ENCODE measurements at places on chromosomes 11 and 22. TPM values are rescaled to one million over a fixed set of nuclear protein-coding genes. Genes with fewer than 3 reads are reported as not detected.

- no peaks in the 10 kb centered on the region for H3K4me1 ChIP-seq
- no peaks in the 10 kb centered on the region for H3K36me3 ChIP-seq
- no peaks in the 10 kb centered on the region for H3K27me3 ChIP-seq
- no peak overlapping the region for H3K4me3 ChIP-seq
- H3K27ac ChIP-seq = no peak overlapping the region
These were observed 84.3 kb upstream of the LMO1 start for GRCh38 chr11:8347978-8348377.

DNA sequence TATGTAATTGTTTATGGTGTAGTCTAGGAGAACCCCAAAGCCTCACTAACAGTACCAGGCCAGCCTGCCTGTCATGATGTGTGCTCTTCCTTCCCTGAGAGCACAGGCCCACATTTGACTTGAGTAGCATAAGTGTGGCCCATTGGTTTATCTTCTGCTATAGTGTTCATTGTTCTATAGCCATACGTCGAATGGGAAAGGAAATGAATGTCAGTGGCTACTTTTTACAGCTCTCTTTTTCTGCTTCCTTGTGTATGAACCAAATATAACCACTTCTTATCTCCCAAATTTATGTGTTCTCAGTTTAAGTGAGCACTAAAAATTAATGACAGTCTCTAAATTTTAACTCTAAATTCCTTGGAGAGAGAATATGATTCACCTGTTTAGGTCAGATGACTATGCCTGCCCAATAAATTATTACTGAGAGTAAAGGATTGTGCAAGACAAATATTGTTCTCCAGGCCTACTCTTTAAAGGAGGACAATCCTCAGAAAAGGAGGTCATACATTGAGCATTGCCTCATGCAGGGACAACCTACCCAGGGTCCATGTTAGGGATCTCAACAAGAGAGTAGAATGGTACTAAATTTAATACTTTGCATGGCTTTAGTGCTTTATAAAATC is 222.9 kb upstream of the ARHGAP20 start:
- H3K36me3 ChIP-seq = no peaks in the 10 kb centered on the region
- H3K27ac ChIP-seq = no peak overlapping the region
- no peak overlapping the region for H3K4me3 ChIP-seq

- no peak for DNase-seq
- H3K36me3 ChIP-seq = no peaks in the 10 kb centered on the region
- H3K27ac ChIP-seq = no peak overlapping the region
- no peak overlapping the region for H3K4me3 ChIP-seq
- H3K4me1 ChIP-seq = no peaks in the 10 kb centered on the region
These were observed 25.8 kb upstream of the LMO1 start for GRCh38 chr11:8289492-8289918.

The IPO7 gene
- 33.4 TPM for polyA plus RNA-seq

The SLC5A1 gene
- polyA plus RNA-seq = not detected

The RAB38 gene
- 63.8 TPM for polyA plus RNA-seq

Measured in adrenal gland (tissue), 19 donors.